ENCODE measurements at places on chromosomes 3 and 15. TPM values are rescaled to one million over a fixed set of nuclear protein-coding genes. Genes with fewer than 3 reads are reported as not detected.

DNA sequence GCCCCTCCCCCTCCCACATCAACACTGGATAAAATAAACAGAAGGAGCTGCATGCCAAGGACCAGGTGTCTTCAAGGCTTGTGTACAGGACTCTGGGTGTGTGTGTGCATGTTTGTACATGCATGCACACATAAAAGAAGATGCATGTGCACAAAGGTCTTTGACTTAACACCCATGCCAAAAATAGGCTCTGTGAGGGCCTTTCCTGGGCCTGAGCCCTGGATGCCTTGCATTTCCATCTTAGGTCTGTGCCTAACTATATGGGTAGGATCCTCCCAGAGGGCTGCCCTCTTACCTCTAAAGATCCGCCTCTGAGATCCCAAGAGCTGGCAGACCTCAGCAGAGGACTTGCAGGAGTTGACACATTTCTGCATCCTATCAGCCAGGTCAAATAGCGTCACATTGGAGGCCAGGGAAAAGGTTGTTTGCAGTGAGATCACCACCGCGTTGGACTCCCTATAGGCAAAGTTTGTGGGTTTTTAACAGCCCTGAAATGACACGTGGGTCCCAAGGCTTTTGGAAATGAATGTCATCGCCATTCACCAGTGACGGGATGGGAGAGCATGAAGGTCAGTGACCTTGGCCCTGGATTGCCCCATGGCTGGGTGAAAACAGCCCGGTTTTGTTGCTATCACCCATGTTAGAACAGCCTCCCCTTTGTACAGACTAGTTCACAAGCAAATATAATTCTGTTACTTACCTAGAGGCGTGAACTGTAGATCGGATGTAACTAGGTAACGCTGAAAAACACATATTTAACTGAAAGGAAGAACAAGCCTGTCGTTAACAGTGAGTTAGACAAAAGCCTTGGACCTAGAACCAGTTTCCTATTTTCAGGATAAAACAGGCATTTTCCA, 54.0 kb downstream of the HEG1 start:
- H3K4me1 ChIP-seq, result peaks cover 10% of the 10 kb centered on the region
- no peak for DNase-seq
- no peak overlapping the region for H3K27ac ChIP-seq

Gene XYLB
- total RNA-seq, result 4.3 TPM

Gene GPR15
- total RNA-seq, result not detected

GRCh38 chr15:71281256-71281655, 166.0 kb downstream of the THSD4 start:
- no peaks in the 10 kb centered on the region for H3K36me3 ChIP-seq
- no peak for DNase-seq
- peaks cover 22% of the 10 kb centered on the region for H3K4me1 ChIP-seq
- no peaks in the 10 kb centered on the region for H3K27me3 ChIP-seq

- H3K4me1 ChIP-seq, result no peaks in the 10 kb centered on the region
- no peak overlapping the region for H3K4me3 ChIP-seq
- H3K27me3 ChIP-seq, result no peaks in the 10 kb centered on the region
- DNase-seq, result no peak
Observed at GRCh38 chr3:11436775-11437174, 164.6 kb downstream of the ATG7 start.

DNA sequence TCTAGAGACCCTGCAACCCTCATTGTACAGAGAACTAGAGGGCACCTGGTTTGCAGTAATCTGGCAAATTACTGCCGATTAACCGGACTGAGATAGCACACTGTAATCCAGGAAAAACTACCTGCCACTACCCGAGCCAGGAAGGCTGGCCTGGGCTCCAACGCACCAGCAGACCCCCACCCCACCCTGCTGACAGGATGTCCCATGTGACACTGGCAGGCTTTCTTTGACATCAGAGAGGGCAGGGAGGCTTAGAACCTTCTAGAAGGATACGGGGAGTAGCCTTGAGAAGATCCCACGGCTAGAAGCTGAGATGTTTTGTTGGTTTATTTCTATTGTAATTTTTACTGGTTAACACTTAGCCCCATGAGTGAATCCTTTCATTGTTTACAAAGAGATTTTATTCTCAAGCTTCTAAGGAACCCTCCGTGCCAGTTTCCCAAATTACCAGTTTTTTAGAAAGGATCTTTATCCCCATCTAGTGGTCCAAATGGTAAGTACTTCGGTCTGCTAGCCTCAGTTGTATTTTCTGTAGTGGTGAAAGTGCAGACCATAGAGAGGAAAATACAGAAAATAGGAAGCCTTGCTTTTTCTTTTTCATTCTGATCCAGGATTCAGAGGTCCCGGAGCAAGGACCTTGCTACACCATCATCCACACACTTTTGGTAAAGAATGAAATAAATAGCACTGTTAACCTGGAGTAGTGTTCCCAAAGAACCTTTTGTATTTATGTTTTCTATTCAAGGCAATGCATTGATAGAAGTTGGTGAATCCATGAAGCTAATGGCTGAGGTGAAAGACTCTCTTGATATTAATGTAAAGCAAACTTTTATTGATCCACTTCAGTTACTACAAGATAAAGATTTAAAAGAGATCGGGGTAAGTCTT, 81.9 kb upstream of the ADAMTSL3 start:
- H3K27ac ChIP-seq, result no peak overlapping the region
- H3K36me3 ChIP-seq, result no peaks in the 10 kb centered on the region
- no peak overlapping the region for H3K4me3 ChIP-seq
- DNase-seq, result no peak

Gene MCTP2
- total RNA-seq, result 12.0 TPM

- H3K36me3 ChIP-seq, result no peaks in the 10 kb centered on the region
- H3K27me3 ChIP-seq, result no peaks in the 10 kb centered on the region
- H3K4me3 ChIP-seq, result no peak overlapping the region
- DNase-seq, result no peak
- H3K4me1 ChIP-seq, result peaks cover 44% of the 10 kb centered on the region
- H3K27ac ChIP-seq, result no peak overlapping the region
Observed at GRCh38 chr3:99774467-99774866, 43.2 kb upstream of the CMSS1 start.

DNA sequence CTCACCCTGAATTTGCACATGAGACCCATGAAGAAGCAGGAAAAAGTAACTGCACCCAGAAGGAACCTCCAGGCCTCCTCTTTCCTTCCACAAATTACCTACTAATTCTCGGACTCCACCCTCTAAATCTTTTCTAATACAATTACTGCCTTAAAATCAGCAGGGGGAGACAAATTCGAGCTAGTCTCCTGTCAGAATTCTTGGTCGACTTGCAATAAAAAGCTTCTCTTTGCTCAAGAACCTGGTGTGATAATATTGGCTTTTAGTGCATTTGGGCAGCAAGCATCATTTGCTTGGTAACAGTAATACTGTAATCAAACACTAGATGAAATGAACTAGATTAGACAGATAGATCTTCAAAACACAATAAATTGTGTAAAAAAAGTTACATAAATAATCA, 281.9 kb downstream of the RAP2B start:
- H3K36me3 ChIP-seq, result no peaks in the 10 kb centered on the region
- H3K27me3 ChIP-seq, result no peaks in the 10 kb centered on the region
- no peaks in the 10 kb centered on the region for H3K4me1 ChIP-seq

GRCh38 chr15:49406352-49407118, 16.5 kb upstream of the FGF7 start:
- H3K36me3 ChIP-seq, result no peaks in the 10 kb centered on the region
- H3K27me3 ChIP-seq, result no peaks in the 10 kb centered on the region
- H3K4me3 ChIP-seq, result no peak overlapping the region
- no peaks in the 10 kb centered on the region for H3K4me1 ChIP-seq

GRCh38 chr3:67389176-67389575, 265.2 kb downstream of the SUCLG2 start:
- H3K36me3 ChIP-seq, result peaks cover 18% of the 10 kb centered on the region
- no peak overlapping the region for H3K4me3 ChIP-seq
- no peaks in the 10 kb centered on the region for H3K27me3 ChIP-seq
- H3K4me1 ChIP-seq, result no peaks in the 10 kb centered on the region
- no peak for DNase-seq
- H3K27ac ChIP-seq, result no peak overlapping the region
